A549 treated with CpdA at 1 μM for 4 hours (cell line): ENCODE measurements at places on chromosomes 13 and 19. TPM values are rescaled to one million over a fixed set of nuclear protein-coding genes. Genes with fewer than 3 reads are reported as not detected.

Gene RETN
- not detected in 5 replicates for total RNA-seq

Gene TNNT1
- 115 to 148 TPM (median 126 TPM) in 5 replicates for total RNA-seq

Gene SUCLA2
- 28.9 to 33.4 TPM (median 31.3 TPM) in 5 replicates for total RNA-seq

Gene NLRP12
- total RNA-seq = 0.02 TPM in 1 of 5 replicates, not detected in the others

Gene ZNF709
- 0.04 TPM in 1 of 5 replicates, not detected in the others for total RNA-seq

Gene IQCN
- total RNA-seq = 0.31 to 0.59 TPM (median 0.39 TPM) in 5 replicates

Gene SLITRK1
- total RNA-seq = not detected in 5 replicates

Gene AP1M2
- total RNA-seq = 26.7 to 47.6 TPM (median 40.6 TPM) in 5 replicates

Gene EHD2
- 112 to 149 TPM (median 128 TPM) in 5 replicates for total RNA-seq

Gene ZNF835
- not detected in 5 replicates for total RNA-seq

Gene ZSCAN4
- not detected in 5 replicates for total RNA-seq

Gene CEACAM21
- total RNA-seq = not detected in 5 replicates

Gene CCDC124
- total RNA-seq = 98.0 to 115 TPM (median 105 TPM) in 5 replicates

Gene ELSPBP1
- total RNA-seq = not detected in 5 replicates

Gene TNFSF11
- total RNA-seq = not detected in 5 replicates

Gene TMEM145
- total RNA-seq = 3.0 to 3.9 TPM (median 3.5 TPM) in 5 replicates

Gene ZNF583
- total RNA-seq = 1.7 to 2.6 TPM (median 2.5 TPM) in 5 replicates

Gene KLK3
- not detected in 5 replicates for total RNA-seq

Gene SHISA2
- 0.01 TPM in 1 of 5 replicates, not detected in the others for total RNA-seq

Gene CATSPERD
- total RNA-seq = 0.05 TPM in 1 of 5 replicates, not detected in the others

Gene TPTE2
- total RNA-seq = not detected in 5 replicates

Gene HRC
- total RNA-seq = 0.07 to 0.14 TPM in 2 of 5 replicates, not detected in the others

Gene SLC25A41
- total RNA-seq = 0.11 to 0.17 TPM (median 0.16 TPM) in 4 of 5 replicates, not detected in the other

Gene ACP5
- total RNA-seq = 0.10 to 0.33 TPM (median 0.24 TPM) in 4 of 5 replicates, not detected in the other

Gene SMARCA4
- 7.7 to 13.0 TPM (median 10.6 TPM) in 5 replicates for total RNA-seq

Gene ZNF430
- total RNA-seq = 1.8 to 3.9 TPM (median 2.3 TPM) in 5 replicates

Gene WDR87
- not detected in 5 replicates for total RNA-seq

Gene GDF15
- total RNA-seq = 32.5 to 82.2 TPM (median 56.6 TPM) in 5 replicates

Gene NALCN
- 3.4 to 5.0 TPM (median 4.4 TPM) in 5 replicates for total RNA-seq

Gene SHISA7
- not detected in 5 replicates for total RNA-seq

Gene STX10
- total RNA-seq = 42.3 to 63.0 TPM (median 60.7 TPM) in 5 replicates

Gene NCAN
- 0.03 to 0.20 TPM (median 0.11 TPM) in 4 of 5 replicates, not detected in the other for total RNA-seq

Gene CGB2
- total RNA-seq = 0.27 to 0.70 TPM (median 0.32 TPM) in 4 of 5 replicates, not detected in the other

Gene HSH2D
- 0.08 TPM in 1 of 5 replicates, not detected in the others for total RNA-seq

Gene RAB3A
- 0.63 to 1.1 TPM (median 0.78 TPM) in 5 replicates for total RNA-seq

Gene SAE1
- total RNA-seq = 197 to 234 TPM (median 214 TPM) in 5 replicates

Gene C1QTNF9
- total RNA-seq = not detected in 5 replicates

Gene DNAAF3
- total RNA-seq = 5.2 to 7.2 TPM (median 6.9 TPM) in 5 replicates

Gene C5AR1
- 0.85 to 2.0 TPM (median 1.6 TPM) in 5 replicates for total RNA-seq

Gene SYNE4
- 0.23 to 0.50 TPM (median 0.36 TPM) in 4 of 5 replicates, not detected in the other for total RNA-seq

Gene LIPE
- total RNA-seq = 1.6 to 3.1 TPM (median 2.3 TPM) in 5 replicates

Gene PCDH17
- 0.01 TPM in 1 of 5 replicates, not detected in the others for total RNA-seq

Gene INAFM1
- 5.0 to 10.3 TPM (median 9.9 TPM) in 5 replicates for total RNA-seq

Gene ERVV-1
- total RNA-seq = not detected in 5 replicates

Gene SMAD9
- 0.02 to 0.09 TPM (median 0.06 TPM) in 5 replicates for total RNA-seq

Gene AKT1S1
- 70.9 to 125 TPM (median 113 TPM) in 5 replicates for total RNA-seq

Gene TLE6
- total RNA-seq = 3.1 to 6.5 TPM (median 5.1 TPM) in 5 replicates

Gene ZNF577
- 0.06 to 0.15 TPM (median 0.09 TPM) in 4 of 5 replicates, not detected in the other for total RNA-seq

Gene ZNF177
- total RNA-seq = 0.36 to 1.1 TPM (median 0.92 TPM) in 5 replicates

Gene TMEM238
- 1.9 to 9.5 TPM (median 8.1 TPM) in 5 replicates for total RNA-seq

Gene MAST1
- 1.0 to 3.0 TPM (median 1.9 TPM) in 5 replicates for total RNA-seq

Gene ANGPTL8
- total RNA-seq = not detected in 5 replicates

Gene ZNF556
- 0.01 to 0.05 TPM in 2 of 5 replicates, not detected in the others for total RNA-seq

Gene TMEM91
- 2.7 to 4.5 TPM (median 3.6 TPM) in 5 replicates for total RNA-seq

Gene ATP4A
- total RNA-seq = 0.01 TPM in 1 of 5 replicates, not detected in the others
